ENCODE measurements at places on chromosomes 5 and 9. TPM values are rescaled to one million over a fixed set of nuclear protein-coding genes. Genes with fewer than 3 reads are reported as not detected.

DNA sequence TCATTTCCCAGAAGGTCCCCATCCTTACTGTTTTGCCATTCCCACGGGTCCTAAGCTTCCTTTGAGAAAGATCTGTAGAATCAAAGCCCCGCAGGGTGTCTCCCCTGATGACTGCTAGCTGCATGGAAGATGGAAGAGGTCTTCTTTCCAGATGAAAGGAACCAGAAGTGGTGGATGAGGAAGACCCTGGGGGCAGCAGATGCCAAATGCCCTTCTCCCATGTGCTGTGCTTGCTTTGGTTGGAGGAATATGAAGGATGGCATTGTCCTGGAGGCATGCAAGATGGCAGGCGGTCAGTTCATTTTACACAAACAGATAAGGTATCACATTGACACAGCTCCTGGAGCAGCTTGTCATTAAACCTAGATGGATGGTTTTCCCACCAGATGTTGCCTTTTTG, 25.8 kb upstream of the CER1 start:
- no peaks in the 10 kb centered on the region for H3K4me1 ChIP-seq
- no peak for DNase-seq

- no peaks in the 10 kb centered on the region for H3K36me3 ChIP-seq
- H3K27ac ChIP-seq, result no peak overlapping the region
- H3K4me1 ChIP-seq, result no peaks in the 10 kb centered on the region
- H3K4me3 ChIP-seq, result no peak overlapping the region
Measured at GRCh38 chr5:90201923-90202322, 207.6 kb downstream of the CETN3 start.

- no peaks in the 10 kb centered on the region for H3K27me3 ChIP-seq
- H3K36me3 ChIP-seq, result no peaks in the 10 kb centered on the region
- H3K4me3 ChIP-seq, result no peak overlapping the region
- no peak overlapping the region for H3K27ac ChIP-seq
- no peak for DNase-seq
Measured at GRCh38 chr5:170886210-170886894, 24.5 kb downstream of the RANBP17 start.

GRCh38 chr9:75612754-75613153, 277.7 kb upstream of the PCSK5 start:
- H3K36me3 ChIP-seq, result no peaks in the 10 kb centered on the region
- H3K4me3 ChIP-seq, result no peak overlapping the region
- DNase-seq, result no peak
- H3K27me3 ChIP-seq, result no peaks in the 10 kb centered on the region
- no peak overlapping the region for H3K27ac ChIP-seq

DNA sequence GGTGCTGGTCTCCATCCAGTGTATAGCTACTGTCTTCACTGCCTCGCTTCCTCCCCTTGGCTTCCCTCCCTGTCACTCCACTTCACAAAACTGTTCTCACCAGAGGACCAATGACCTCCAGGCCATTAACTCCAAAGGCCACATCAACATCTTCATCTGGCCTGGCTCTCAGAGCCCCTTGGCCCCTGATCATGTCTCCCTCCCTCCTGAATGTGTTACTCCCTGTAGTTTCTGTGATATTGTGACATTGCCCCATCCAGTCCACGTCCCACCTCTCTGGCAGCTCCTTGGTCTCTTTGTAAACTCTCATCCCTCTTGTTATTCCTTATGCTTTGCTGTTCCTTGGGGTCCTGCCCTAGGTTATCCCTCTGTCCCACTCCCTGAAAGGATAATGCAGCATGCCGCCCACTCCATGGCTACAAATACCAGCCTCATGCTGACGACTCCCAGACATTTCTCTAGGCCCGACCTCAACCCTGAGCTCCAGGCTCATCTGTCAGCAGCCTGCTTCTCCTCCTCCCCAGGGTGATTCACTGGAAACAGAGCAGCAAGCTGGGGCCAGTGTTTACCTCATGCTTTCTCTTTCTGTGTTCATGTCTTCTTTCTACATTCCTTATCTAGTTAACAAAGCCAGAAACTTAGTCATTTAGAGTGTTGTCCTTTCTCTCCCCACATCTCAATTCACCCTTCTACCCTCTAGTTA, 312.2 kb downstream of the SPOCK1 start:
- no peaks in the 10 kb centered on the region for H3K4me1 ChIP-seq
- no peak for DNase-seq
- H3K4me3 ChIP-seq, result no peak overlapping the region
- H3K27me3 ChIP-seq, result no peaks in the 10 kb centered on the region
- H3K27ac ChIP-seq, result no peak overlapping the region
- H3K36me3 ChIP-seq, result no peaks in the 10 kb centered on the region

DNA sequence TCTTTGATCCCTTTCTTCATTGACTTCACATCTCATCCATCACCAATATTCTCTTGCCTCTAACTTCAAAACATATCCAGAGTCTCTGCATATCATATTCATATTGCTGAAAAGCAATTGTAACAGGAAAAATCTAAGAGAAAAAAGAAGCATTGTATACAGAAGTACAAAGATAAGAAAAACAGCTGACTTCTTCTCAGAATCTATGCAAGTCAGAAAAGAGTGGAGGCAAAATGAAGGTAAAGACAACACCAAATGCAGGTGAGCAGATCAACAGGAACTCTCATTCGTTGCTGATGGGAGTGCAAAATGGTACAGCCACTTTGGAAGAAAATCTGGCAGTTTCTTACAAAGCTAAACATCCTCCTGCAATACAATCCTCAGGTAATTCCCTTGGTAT, 155.6 kb downstream of the PHF2 start:
- no peak overlapping the region for H3K27ac ChIP-seq
- H3K36me3 ChIP-seq, result no peaks in the 10 kb centered on the region
- no peaks in the 10 kb centered on the region for H3K27me3 ChIP-seq
- DNase-seq, result no peak
- H3K4me1 ChIP-seq, result no peaks in the 10 kb centered on the region

DNA sequence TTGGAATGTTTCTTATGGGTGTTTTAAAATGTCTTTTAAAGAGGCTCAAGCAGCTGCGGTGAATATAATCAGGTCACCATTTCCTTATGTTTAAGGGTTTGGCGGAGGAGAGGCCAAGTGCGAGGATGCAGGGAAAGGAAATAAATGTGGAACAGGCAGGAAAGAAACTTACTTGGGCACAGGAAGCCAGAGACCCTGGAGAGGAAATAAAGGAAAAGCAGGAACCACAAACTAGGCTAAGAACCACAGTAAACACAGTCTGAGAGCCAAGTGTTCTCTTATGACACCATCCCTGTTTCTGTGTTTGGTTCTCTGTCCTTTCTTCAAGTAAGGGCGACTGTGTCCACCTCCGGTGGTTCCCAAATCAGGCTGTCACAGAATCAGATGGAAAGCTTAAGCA, 166.5 kb downstream of the C9orf152 start:
- H3K4me3 ChIP-seq, result no peak overlapping the region
- peaks cover 7% of the 10 kb centered on the region for H3K4me1 ChIP-seq
- DNase-seq, result no peak
- H3K36me3 ChIP-seq, result no peaks in the 10 kb centered on the region
- no peaks in the 10 kb centered on the region for H3K27me3 ChIP-seq

- H3K4me1 ChIP-seq, result no peaks in the 10 kb centered on the region
- no peak overlapping the region for H3K27ac ChIP-seq
- H3K36me3 ChIP-seq, result no peaks in the 10 kb centered on the region
- H3K4me3 ChIP-seq, result no peak overlapping the region
Measured at GRCh38 chr5:167802755-167803431, 488.6 kb upstream of the WWC1 start.

GRCh38 chr9:115296831-115297565, 179.0 kb upstream of the TNC start:
- no peak overlapping the region for H3K27ac ChIP-seq
- DNase-seq, result no peak
- no peaks in the 10 kb centered on the region for H3K27me3 ChIP-seq

GRCh38 chr5:5739490-5739945, 317.0 kb downstream of the ICE1 start:
- DNase-seq, result no peak
- no peak overlapping the region for H3K4me3 ChIP-seq
- no peaks in the 10 kb centered on the region for H3K27me3 ChIP-seq
- no peaks in the 10 kb centered on the region for H3K4me1 ChIP-seq
- no peaks in the 10 kb centered on the region for H3K36me3 ChIP-seq

DNA sequence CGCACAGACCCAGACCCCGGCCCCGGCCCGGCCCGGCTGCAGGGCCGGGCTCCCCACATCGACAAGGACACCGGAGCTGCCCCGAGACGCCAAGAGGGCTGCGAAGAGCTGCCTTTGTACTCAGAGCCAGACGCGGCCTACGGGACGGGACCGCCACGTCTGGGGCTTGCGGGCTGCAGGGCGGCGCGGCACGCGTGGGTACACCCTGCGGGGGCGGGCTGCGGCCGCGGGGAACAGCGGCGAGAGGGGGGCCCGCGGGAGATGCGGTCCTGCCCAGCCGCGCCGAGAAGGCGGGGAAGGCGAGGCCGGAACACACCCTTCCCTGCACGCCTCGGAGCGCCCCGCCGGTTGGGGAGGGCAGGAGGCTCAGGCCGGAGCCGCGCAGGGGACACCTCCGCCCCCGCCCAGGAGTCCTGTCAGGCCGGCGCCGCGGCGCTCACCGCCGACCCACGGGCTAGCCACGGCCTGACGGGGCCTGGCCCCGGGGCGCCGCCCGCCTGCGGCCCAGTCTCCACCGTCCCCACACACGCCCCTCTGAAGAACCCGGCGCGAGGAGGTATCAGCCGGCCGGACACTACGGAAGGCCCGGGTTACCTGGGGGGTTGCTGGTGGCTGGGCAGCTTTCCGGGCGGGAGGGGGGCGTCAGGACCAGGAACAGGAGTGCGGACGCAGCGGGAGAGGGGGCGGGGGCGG, 478 bp downstream of the RAB14 start:
- no peaks in the 10 kb centered on the region for H3K36me3 ChIP-seq
- H3K4me3 ChIP-seq, result peak overlapping the region; percentile 93
- DNase-seq, result no peak

Gene SPINK7
- 321 TPM for total RNA-seq

Gene DRD1
- total RNA-seq, result not detected

Gene PIK3R1
- 15.9 TPM for total RNA-seq

Gene PCDHA5
- 0.09 TPM for total RNA-seq

Gene PCDHB14
- 1.5 TPM for total RNA-seq

Measured in esophagus squamous epithelium (tissue), 5 donors.